ENCODE measurements at places on chromosomes 12 and 14.

GRCh38 chr12:92753976-92754885 lies 51.4 kb downstream of the PLEKHG7 start:
- no peak for DNase-seq

- no peak for DNase-seq
These were observed 25.5 kb downstream of the MDM2 start for GRCh38 chr12:68833508-68833907.

DNA sequence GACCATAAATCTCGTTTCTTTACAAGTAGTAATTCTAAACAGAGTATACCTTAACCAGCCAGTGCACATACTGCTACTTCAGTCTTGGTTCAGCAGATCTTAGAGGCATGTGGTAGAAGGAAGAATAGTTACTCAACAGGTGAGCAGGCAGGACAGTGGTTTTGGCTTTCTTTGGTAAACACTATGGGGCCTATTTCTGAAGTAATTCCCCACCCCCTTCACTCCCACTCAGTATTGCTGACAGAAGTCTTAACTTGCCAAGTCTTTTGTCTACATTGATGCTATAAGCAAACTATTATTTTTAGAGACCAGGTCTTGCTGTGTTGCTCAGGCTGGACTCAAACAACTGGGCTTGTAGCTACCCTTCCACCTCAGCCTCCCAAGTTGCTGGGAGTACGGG lies 68.5 kb downstream of the FBXO34 start:
- no peak for DNase-seq

GRCh38 chr14:105093038-105093430 lies 27.8 kb upstream of the GPR132 start:
- peak; percentile 77 for DNase-seq

GRCh38 chr12:102399653-102400052 lies 80.7 kb downstream of the IGF1 start:
- DNase-seq, result no peak

GRCh38 chr12:96882862-96883261 lies 24.2 kb upstream of the NEDD1 start:
- DNase-seq, result no peak

GRCh38 chr14:91873471-91874415 lies 6.4 kb upstream of the TC2N start:
- peak; percentile 35 for DNase-seq

DNA sequence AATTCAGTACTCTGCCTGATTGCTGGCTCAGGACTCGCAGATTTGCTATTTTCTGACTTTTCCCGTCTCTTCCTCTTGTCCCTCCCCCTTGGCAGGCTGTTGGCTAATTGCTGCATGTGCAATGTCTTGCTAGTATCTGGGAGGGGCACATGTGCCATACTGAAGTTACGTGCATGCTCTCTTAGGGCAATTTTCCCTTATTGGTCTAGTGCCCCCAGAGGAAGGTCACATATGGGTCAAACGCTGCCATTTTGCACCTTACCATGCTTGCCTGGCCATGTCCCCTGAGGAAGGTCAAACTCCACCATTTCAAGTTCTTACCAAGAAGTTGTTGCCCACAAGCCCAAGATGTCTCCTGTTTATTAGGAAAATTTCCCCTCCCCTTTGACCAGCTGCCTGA lies 13.9 kb upstream of the ERC1 start:
- no peak for DNase-seq

DNA sequence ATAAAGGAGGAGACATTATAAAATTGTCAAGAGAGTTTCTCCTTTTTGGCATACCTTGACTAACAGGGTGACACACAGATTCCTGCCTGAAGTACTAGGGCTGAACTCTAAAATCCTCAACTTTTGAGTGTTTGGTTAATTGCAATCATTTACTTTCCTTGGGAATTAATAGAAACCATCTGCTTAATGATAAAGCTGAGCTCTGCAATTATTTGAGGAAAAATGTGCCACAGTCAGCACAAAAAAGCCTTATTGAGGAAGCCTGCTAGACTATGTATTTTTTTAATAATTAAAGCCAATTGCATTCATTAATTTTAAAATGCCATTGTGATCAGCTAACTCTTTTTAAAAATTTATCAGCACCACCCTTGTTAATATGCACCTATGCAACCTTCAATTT lies 38.7 kb downstream of the PRICKLE1 start:
- DNase-seq, result no peak

DNA sequence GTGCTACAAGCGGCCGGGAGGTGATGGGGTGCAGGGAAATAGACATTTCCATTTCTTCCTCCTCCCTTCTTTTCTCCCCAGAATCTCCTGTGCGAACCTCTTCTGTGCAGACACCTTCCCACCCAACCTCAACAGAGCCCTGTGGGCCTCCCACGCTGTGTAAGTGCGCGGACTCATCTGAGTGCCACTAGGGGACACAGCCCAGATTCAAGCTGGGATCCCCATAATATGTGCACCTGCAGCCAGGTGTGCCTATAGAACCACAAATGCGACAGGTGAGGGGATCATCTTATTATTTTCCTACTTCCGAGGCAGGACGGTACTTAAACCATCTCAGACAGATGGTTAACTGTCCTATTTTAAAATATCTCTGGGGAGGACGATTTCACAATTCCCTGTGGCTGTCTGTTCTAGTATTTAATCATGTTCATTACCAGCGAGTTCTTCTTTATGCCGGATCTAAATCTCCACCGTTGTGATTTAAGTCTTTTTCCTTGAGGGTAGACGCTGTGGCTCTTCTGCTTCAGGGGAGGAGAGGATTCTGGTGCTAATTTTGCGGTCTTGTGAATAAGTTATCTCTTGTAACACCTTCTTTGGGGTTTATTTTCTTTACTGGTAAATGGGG lies 17.2 kb upstream of the CACNA1C start:
- no peak for DNase-seq

DNA sequence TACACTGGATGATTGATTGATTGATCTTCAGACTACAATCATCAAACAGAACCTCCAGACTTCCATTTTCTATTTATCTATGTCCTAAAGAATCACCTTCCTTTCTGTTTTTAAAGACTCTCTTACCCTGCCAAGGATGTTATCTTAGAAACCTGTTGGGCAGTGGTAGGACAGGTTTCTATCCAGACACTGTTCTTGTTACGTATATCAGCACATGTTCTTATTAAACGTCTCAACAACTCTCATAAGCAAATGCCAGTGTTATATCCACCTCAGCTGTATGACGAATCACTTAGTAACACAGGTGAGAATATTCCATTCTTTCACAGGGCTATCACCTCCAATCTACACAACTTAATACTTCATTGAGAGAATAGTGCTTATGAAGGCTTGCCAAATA lies 40.2 kb upstream of the RPL10L start:
- no peak for DNase-seq

DNA sequence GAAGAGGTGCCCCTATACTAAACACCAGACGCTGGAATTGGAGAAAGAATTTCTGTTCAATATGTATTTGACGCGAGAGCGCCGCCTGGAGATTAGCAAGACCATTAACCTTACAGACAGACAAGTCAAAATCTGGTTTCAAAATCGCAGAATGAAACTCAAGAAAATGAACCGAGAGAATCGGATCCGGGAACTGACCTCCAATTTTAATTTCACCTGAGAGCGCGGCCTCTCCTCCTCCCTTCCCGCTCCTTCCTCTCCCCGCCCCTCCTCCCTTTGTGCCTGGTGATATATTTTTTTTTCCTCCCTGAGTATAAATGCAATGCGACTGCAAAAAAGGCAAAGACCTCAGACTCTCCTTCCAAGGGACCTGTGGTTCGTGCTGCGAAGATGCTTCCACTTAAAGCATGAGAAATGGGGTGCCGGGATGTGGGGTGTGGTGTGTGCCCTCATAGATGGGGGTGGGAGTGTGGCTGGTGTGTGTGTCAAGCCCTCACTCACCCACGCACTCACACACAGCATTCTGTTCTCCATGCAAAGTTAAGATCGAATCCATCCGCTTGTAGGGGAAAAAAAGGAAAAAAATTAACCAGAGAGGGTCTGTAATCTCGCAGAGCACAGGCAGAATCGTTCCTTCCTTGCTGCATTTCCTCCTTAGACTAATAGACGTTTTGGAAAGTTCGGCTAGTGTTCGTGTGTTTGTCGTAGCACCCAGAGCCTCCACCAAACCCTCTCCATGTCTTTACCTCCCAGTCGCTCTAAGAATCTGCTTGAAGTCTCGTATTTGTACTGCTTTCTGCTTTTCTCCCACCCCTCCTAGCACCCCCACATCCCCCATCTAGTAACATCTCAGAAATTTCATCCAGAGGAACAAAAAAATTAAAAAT lies 4.5 kb downstream of the HOXC10 start:
- peak; percentile 67 for DNase-seq

DNA sequence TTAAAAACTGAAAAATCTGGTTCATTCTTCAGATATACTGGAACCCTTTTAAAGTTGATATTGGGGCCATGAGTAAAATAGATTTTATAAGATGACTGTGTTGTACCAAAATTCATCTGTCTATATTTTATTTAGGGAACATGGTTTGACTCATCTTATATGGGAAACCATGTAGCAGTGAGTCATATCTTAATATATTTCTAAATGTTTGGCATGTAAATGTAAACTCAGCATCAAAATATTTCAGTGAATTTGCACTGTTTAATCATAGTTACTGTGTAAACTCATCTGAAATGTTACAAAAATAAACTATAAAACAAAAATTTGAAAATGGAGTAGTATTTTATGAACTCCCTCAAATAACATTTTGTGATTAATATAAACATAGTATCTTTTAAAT lies 14.2 kb downstream of the PTGER2 start:
- DNase-seq, result no peak

- no peak for DNase-seq
These were observed 119.7 kb upstream of the LRIG3 start for GRCh38 chr12:59040043-59040442.

- no peak for DNase-seq
These were observed 35.0 kb upstream of the DTX1 start for GRCh38 chr12:113021500-113021899.

- peak; percentile 38 for DNase-seq
These were observed 102.7 kb downstream of the BTG1 start for GRCh38 chr12:92042791-92043531.

DNA sequence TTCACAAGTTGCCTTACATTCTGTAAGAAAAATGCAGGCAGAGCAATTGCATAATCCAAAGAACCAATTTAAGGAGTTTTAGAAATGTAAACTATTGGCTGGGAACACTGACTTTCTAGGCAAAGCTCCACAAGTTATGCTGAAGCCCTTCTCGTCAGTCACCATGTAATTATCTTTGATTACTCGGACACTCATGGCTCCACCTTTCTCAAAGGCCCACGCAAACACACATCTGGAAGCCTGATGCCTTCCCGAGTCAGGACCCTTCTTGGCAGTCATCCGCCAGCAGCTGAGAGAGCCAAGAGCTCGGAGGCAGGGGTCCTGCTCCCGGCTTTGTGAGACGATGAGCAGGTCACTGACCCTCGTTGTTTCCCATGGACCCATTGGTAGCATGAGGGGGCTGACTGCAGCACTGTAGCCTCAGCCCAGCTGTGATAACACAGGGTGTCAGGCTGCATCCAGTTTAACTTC lies 202.2 kb downstream of the TMEM132D start:
- DNase-seq, result no peak

DNA sequence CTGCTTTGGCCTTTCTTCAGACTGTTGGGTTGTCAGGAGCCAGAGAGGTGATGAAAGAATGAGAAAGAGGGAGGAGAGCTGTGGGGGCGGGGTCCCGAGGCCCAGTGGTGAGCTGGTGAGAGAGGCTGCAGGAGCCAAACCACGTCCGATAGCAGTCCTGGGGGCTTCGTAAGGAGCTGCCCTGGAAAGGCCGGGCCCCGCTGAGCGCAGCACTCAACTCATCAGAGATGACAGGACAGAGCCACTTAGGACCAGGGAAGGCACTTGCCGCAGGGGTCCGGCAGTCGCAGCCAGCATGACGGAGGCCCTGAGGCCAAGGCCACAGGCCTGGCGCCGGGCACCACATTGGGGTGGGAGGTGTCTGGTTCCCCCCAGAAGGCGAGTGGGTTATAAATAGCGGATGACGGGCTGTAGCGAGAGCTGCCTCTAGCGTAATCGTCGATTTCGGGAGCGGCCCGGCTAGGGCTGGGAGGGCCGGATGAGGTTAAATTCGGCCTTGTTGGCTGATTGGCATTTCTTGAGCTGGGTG lies 179.0 kb downstream of the TSPAN9 start:
- no peak for DNase-seq

GRCh38 chr12:119229837-119230236 lies 51.1 kb downstream of the HSPB8 start:
- DNase-seq, result peak; percentile 72

GRCh38 chr12:92210071-92210470 lies 64.4 kb upstream of the BTG1 start:
- no peak for DNase-seq

GRCh38 chr14:97177635-97178034 lies 380.5 kb downstream of the VRK1 start:
- no peak for DNase-seq

DNA sequence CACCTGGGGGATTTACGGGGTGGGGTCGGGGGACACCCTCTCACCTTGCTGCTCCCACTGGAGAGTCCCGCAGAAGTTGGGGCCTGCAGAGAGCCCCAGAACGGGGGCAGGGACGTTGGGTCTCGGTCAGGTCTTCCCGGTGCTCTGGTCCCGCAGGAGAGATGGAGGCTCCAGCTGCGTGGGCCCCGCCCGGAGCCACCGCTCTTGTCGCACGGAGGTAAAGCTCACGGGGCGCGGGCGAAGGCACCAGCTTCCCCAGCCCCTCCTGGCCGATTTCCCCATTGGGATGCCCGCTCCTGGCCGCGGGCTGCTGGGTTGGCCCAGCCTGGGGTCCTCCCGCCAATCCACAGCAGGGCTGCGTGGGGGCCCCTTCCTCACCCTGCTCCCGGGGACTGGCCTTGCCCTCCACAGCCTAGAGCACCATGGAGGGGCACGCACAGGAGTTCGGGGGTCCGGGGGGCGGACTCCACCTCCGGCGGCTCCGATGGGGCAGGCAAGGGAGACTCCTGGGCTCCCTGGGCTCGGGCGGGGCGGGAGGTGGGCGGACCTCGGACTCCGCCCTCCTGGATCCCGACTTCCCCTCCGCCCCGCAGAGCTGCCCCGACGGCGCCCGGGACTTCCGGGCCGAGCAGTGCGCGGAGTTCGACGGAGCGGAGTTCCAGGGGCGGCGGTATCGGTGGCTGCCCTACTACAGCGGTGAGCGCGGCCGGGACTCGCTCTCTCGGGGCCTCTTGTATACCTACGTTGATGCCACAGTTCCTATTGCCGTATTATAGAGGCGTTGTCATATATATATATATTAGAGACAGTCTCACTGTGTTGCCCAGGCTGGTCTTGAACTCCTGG lies 8.4 kb downstream of the PAPLN start:
- DNase-seq, result peak; percentile 76

- no peak for DNase-seq
These were observed 53.4 kb downstream of the PPP2R5C start for GRCh38 chr14:101814934-101815333.

GRCh38 chr14:68695326-68695768 lies 97.5 kb downstream of the ZFP36L1 start:
- DNase-seq, result no peak

GRCh38 chr12:127060310-127060847 lies 1206.6 kb upstream of the TMEM132C start:
- peak; percentile 87 for DNase-seq

- DNase-seq, result no peak
These were observed at the start of gene MIP for GRCh38 chr12:56454557-56454956. Gene MIP (minus strand): TSS chr12:56454657. CDS start chr12:56454613, 44 bp downstream.
